ENCODE measurements at places on chromosomes 5 and 9.

DNA sequence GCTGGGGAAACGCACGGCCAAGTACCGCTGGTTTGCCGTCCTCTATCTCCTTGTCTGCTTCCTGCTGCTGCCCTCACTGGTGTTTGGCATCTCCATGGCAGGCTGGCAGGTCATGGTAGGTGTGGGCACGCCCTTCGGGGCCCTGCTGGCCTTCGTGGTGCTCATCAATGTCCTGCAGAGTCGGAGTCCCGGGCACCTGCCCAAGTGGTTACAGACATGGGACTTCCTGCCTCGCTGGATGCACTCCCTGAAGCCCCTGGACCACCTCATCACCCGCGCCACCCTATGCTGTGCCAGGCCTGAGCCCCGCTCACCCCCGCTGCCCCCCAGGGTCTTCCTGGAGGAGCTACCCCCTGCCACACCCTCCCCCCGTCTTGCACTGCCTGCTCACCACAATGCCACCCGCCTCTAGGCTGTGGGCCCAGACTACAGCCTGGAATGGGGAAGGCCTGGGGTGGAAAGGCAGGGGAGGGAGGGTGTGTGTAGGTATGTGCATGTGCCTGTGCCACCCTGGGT, 2.5 kb downstream of the PFN3 start:
- H3K4me1 ChIP-seq, result no peaks in the 10 kb centered on the region
- no peak for DNase-seq
- peaks cover 57% of the 10 kb centered on the region for H3K27me3 ChIP-seq
- no peak overlapping the region for H3K27ac ChIP-seq

DNA sequence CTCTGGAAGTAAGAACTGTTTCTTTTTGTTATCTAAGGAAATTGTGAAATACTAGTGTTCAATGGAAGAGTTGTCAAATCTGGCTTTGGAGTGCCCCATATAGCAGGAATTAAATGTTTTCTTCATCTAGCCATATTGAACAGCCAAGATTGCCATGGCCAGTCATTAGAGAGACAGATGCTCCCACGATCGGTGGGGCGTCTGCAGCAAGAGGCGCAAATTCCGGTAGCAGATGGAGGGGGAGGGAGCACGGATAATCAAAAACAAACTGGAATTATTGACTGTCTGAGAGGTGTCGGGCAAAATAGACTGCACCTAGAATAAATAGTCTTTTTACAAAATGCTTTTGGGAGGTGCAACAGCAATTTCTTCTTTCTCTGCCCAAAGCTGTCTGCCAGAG, 139.1 kb upstream of the FSTL4 start:
- no peaks in the 10 kb centered on the region for H3K4me1 ChIP-seq
- no peak overlapping the region for H3K4me3 ChIP-seq
- H3K36me3 ChIP-seq, result no peaks in the 10 kb centered on the region
- no peak overlapping the region for H3K27ac ChIP-seq
- DNase-seq, result no peak

DNA sequence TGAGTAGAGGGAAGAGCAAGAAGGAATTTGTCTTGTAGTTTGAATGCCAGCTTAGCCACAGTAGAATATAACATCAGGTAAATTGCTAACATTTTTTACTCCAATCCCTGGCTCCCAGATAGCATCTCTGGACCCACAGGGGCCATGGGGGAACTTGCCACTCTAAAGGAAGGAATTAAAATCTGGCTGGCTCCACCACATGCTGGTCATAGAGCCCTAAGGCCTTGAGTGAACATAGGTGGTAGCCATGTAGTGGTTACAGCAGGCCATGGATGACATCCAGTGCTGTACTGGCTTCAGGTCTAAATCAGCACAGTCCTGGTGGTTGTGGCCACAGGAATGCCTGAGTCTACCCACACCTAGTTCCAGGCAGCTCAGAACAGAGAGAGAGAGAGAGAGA, 109.9 kb upstream of the RGMB start:
- H3K27me3 ChIP-seq, result no peaks in the 10 kb centered on the region
- no peak overlapping the region for H3K4me3 ChIP-seq
- no peak for DNase-seq

GRCh38 chr5:137560420-137560819, 61.3 kb upstream of the SPOCK1 start:
- H3K27me3 ChIP-seq, result no peaks in the 10 kb centered on the region
- H3K36me3 ChIP-seq, result no peaks in the 10 kb centered on the region
- no peaks in the 10 kb centered on the region for H3K4me1 ChIP-seq
- no peak overlapping the region for H3K4me3 ChIP-seq
- DNase-seq, result no peak

DNA sequence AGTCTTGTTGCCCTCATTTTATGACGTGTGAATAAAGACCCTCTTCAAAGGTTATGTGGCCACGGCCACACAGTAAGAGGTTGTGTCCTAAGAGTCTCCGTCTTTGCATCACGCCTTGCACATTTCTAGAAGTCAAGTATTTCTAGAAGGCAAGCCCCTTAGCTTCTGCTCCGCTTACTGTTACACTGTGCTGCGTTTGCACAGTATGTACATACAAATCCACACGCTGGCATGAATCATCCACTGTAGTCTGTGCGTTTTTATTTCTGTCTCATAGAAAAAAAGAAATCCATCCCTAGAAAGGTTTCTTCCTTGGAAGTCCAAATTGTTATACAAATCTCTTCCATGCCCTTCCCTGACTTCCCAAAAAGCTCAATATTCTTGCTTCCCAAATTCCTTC, 21.4 kb upstream of the ICE1 start:
- DNase-seq, result no peak
- no peak overlapping the region for H3K4me3 ChIP-seq
- H3K36me3 ChIP-seq, result no peaks in the 10 kb centered on the region
- no peaks in the 10 kb centered on the region for H3K4me1 ChIP-seq
- no peaks in the 10 kb centered on the region for H3K27me3 ChIP-seq
- no peak overlapping the region for H3K27ac ChIP-seq

GRCh38 chr9:116151966-116152381, 1.6 kb upstream of the PAPPA start:
- peaks cover 13% of the 10 kb centered on the region for H3K27me3 ChIP-seq
- H3K4me3 ChIP-seq, result no peak overlapping the region
- no peak overlapping the region for H3K27ac ChIP-seq
- DNase-seq, result no peak

GRCh38 chr5:109605207-109605730, 84.5 kb upstream of the MAN2A1 start:
- no peaks in the 10 kb centered on the region for H3K36me3 ChIP-seq
- no peaks in the 10 kb centered on the region for H3K27me3 ChIP-seq
- DNase-seq, result no peak
- H3K4me3 ChIP-seq, result no peak overlapping the region
- H3K4me1 ChIP-seq, result peaks cover 2% of the 10 kb centered on the region

GRCh38 chr5:96624596-96624995, 37.6 kb upstream of the CAST start:
- no peaks in the 10 kb centered on the region for H3K27me3 ChIP-seq
- H3K36me3 ChIP-seq, result no peaks in the 10 kb centered on the region
- H3K27ac ChIP-seq, result no peak overlapping the region
- no peak overlapping the region for H3K4me3 ChIP-seq
- no peaks in the 10 kb centered on the region for H3K4me1 ChIP-seq

DNA sequence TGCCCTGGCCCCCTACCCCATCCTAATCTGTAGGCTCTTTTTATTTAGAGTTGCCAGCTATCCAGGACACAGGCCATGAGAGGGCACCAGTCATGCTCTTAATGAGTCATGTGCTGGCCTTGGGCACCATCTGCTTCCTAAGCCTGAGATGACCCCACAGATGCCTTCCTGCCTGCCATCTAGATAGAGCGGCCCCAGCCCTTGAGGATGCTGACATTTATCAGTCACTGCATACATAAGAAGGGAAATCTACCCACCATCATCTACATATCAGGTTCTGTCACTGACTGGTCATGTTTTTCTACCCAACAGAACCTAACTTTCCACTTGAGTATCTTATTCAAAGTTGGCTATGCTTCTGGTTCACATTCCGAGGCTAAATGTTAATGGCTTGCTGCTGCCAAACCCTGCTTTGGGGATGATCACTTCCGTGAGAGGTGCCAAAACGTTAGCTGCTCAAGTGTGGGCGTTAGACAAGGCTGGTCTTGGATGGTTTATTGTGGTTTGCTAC, 49.9 kb upstream of the TTC23L start:
- no peaks in the 10 kb centered on the region for H3K36me3 ChIP-seq
- H3K27me3 ChIP-seq, result no peaks in the 10 kb centered on the region
- DNase-seq, result peak; percentile 29

Data from lung (tissue), 17 donors.